ENCODE measurements at places on chromosomes 3 and 15.

DNA sequence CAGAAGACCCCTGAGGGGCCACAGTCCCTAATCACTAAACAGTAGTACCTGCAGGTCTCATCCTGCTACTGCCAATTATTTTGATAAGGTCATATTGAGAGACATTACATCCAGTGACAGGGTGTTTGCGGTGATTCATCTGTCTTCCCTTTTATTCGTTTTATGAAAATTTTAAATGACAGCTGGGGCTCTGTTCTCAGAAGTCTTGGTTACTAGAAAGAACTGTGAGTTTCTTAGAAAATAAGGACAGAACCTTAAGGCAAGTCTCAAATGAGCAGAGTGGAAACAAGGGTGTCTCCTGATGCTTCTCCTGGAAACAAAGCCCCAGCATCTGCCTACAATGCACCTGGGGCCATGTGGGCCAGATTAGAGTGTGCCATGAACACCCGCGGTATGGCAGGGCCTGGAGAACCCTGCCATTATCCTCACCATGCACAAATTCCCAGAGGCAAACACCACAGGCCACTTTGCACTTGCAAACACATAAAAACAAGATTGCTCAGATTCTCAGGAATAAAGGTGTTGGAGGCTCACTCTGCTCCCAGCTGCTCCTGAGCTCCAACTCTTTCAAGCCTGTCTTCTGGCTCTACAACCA lies 66.3 kb upstream of the IQSEC1 start:
- DNase-seq: no peak

GRCh38 chr15:60957111-60957510 lies 272.0 kb downstream of the RORA start:
- DNase-seq: no peak

DNA sequence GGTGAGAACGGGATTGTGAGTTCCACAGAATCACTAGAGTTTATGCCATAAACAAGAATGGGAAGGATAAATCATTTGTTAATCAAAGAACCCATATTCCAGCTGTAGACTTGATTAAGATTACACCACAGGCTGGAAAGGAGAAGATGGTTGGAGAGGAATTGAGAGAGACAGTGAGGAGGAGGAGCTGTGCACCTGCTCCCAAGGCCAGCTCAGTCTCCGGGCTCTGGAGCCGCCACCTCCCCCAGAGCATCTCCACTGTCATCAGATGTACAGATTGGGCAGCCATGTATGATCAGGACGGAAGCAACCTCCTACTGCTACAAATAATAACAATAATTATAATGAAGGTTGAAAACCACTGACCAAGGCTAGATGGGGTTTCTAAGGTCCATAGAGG lies 170.0 kb downstream of the MINAR1 start:
- DNase-seq: no peak

DNA sequence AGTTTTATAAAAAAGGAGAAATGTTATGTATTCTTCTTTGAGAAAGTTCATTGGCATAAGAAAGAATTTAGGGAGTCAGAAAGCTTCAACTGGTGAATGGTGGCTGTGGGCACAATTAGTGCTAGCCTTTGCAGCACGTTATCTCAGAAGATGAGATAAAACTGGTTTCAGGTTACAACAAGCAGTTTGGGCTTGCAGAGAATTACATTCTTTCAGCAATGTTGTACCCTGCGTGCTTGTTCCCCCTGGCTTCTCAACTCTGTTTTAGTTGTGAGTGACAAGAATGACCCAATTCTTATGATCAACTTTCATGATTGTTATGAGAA lies 31.6 kb upstream of the ACP3 start:
- no peak for DNase-seq

GRCh38 chr3:27307566-27307965 lies 61.6 kb downstream of the NEK10 start:
- DNase-seq: no peak

GRCh38 chr15:77030928-77031375 lies 36.0 kb downstream of the PSTPIP1 start:
- no peak for DNase-seq

GRCh38 chr3:142904639-142905436 lies 16.0 kb upstream of the PCOLCE2 start:
- no peak for DNase-seq

DNA sequence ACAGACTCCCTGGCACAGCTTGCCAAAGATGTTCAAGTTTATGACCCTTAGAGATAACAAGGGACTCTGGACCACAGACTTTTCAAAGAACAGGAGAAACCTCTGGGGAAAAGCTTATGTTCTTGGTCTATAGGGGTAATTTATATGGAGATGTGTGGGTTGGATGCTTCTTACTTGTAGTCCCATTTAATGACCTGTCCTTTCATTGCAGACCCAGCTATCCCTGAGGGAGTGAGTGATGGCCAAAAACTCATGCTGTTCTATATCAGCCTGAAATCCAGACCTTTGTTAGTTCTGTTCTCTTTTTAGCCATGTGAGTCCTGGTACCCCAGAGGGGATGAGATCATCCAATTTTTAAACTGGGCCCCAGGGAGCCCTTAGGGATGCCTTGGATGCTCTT lies 43.7 kb upstream of the MRPL3 start:
- DNase-seq: no peak

DNA sequence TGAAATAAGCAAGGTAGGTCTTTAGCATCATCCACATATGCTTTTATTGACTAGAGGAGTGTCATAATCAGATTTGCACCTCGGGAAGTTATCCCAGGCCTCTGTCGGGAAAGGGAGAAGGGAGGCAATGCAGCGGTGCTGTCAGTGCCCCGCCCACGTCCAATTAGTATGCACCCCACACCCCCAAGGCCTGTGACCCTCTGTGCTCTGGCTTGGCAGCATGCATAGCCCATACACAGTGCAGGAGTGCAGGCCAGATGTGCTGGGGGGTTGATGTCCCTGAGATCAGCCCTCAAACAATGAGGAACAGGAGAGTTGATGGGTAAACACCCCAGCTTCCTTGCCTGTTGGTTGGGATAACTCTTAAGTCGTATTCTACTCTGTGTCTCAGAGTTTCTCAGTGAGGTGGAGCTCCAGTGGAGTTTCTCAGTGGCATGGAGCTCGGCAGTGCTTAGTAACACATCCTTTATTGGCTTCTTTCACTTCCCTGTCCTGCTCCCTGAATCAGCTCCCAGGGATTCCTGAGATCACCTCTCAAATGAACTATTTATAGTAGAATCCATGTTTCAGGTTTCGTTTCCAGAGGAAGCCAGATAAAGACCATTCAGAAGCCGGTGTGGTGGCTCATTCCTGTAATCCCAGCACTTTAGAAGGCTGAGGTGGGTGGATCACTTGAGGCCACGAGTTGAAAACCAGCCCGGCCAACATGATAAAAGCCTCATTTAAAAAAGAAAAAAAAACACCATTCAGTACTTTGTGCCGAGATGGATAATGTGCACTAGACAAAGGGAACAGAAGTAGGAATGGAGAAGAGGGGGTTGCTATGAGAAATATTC lies 26.7 kb upstream of the NDUFB4 start:
- DNase-seq: no peak

- no peak for DNase-seq
Observed at GRCh38 chr3:54899273-54899672, 28.6 kb downstream of the LRTM1 start.

DNA sequence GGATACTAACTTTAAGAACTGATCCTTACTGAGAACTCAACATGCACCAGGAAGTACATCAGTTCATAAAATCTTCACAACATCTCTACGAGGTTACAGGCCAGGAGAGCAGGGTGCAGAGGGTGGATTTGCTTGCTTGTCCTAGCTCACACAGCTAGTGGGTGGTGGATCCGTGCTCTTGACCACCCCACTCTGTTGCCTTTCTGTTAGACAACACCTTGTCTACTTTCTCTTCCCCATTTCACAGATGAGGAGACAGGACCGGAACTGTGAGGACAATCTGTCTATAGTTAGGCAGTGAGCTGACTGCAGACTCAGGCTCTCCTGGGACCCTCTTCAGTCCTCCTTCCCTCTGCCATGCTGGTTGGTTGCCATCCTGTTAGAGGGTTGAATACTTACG lies 221.7 kb upstream of the TLE3 start:
- DNase-seq: no peak

DNA sequence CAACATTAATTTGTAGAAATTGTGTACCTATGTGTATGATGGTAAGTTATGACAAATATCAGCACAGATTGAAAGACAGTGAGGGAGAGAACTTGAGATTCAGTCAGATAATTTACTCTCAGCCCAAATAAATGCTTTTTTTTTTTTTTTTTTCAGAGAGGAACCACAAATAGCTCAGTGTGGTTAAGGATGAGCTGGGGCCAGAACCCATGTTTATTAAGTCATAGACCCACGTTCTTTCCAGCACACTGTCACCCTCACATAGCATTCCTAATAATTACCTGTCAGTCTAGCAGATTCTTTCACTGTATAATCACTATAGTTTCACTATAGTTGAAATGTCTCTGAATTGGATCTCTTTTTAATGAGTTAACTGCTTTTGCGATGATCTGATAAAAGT lies 246.1 kb downstream of the ZIC1 start:
- DNase-seq: no peak

- DNase-seq: no peak
Observed at GRCh38 chr15:80275961-80276360, 23.9 kb upstream of the CTXND1 start.

GRCh38 chr3:53073553-53074365 lies 27.9 kb upstream of the SFMBT1 start:
- DNase-seq: no peak

GRCh38 chr3:158101335-158102241 lies 4.6 kb downstream of the SHOX2 start:
- DNase-seq: no peak

GRCh38 chr3:172367205-172368105 lies 80.8 kb downstream of the GHSR start:
- no peak for DNase-seq

DNA sequence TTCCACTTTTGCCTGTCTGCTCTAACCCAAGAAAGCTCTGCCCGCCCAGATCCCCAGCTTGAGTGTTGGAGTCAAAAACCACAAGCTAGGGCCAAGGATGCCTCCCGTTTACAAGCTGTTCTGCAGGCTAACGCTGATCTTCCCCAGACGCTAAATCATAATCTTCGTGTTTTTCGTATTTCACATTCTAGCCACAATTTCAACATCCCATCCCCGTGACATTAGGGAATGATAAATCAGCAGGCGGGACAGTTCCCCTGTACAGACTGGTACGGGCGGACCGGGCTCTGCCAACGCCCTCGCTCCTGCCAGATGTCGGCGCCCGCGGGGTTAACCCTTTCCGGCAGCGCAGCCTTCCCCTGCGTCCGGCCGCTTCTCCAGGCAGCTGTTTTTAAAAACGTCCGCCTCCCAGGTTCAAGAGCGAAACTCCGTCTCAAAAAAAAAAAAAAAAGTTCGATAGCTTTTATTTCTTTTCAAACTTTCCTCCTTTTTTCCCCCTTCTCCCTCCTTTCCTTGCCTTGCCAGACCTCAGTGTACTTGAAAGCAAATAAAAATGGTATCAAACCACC lies 81.0 kb upstream of the BNC1 start:
- DNase-seq: no peak

DNA sequence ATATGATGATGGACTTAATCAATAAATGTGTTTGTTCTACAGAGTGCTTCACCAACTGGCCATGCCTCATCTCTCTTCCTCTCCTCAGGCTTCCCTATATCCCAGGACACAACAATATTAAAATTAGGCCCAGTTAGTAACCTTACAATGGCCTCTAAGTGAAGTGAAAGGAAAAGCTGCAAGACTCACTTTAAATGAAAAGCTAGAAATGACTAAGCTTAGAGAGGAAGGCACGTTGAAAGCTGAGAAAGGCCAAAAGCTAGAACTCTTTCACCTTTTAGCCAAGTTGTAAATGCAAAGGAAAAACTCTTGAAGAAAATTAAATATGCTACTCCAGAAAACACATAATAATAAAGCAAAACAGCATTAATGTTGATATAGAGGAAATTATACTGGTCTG lies 1010.3 kb downstream of the NAALADL2 start:
- no peak for DNase-seq

GRCh38 chr15:43913026-43913780 lies 86.4 kb downstream of the WDR76 start:
- DNase-seq: no peak

DNA sequence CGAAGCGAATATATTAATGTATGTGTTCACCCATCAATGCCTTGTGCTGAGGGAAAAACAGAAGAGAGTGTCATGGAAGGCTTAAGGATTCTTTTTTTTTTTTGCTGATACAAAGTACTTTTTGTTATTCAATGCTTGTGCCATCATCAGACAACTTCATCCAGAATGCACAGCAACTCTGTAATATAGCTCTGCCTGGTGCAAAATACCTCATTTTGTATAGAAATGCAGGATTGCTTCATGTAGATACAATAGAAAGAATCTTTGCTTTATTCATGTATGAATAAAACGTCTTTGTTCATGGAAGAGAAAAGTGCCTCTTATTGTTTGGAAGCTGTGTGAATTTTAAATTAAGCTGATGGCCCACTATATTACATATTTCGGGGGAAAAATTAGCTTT lies 62.9 kb downstream of the SH3GL3 start:
- no peak for DNase-seq

GRCh38 chr3:194231929-194232832 lies 96.2 kb downstream of the HES1 start:
- DNase-seq: no peak

DNA sequence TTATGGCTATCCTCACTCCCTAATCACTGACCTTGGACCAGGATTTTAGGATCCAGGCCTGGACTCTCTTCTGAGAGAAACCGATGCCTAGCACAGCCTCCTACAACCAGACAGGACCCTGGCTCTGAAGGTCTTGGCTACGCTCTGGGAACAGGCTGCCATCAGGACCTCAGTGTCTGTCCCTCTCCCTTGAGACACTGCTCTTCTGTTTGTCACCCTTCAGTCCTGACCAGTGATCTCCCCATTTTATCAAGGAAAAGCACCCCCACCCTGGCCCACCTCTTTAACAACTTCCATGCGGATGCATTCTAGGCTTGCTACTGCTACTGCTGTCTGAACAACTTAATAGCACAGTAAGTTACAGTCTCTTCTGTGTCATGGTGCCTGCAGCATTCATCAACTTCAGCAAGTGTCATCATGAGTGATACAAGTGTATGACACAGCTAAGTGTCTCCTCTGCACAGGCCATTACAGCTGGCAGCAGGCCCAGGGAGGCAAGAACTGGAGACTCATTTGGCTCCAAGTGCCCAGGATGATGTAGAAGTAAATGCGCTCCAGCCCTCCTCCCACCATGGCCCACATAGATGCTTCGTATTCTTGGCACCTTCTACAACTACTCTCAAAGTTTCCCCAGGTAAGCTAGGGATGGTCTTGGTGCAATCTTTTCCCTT lies 302.4 kb downstream of the EPHB1 start:
- DNase-seq: no peak

GRCh38 chr3:126350502-126351085 lies 6.6 kb downstream of the KLF15 start:
- no peak for DNase-seq

DNA sequence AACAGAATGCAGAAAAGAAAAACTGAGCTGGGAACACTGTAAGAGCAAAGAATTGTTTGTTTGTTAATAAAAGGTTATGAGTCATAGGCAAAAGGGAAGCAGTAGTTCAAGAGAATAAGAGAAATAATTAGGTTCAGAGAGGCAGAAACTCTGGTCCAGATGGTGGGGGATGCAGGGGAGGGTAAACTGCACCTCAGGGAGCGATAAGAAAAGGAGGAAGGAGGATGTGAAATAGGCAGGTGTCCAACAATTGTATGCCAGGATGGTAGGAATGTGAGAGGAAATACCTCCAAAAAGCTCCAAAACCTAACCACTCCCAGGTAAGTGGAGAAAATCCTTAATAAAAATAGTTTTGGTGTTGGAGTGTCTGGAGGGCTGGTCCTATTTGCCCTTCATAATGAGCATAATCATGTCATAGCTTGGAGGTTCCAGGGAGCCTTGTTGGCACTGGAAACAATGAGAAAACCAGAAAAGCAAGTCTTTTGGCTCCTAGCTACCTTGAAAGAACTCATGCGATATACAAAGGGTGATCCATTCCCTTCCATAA lies 405.4 kb upstream of the TBL1XR1 start:
- no peak for DNase-seq

GRCh38 chr3:160454995-160455394 lies 5.4 kb upstream of the TRIM59 start:
- DNase-seq: no peak
